Brain pericyte (primary cell): ENCODE measurements at places on chromosomes 16 and 17.
A peak's percentile ranks its signal among the peaks of the same experiment; 100 is the strongest.

DNA sequence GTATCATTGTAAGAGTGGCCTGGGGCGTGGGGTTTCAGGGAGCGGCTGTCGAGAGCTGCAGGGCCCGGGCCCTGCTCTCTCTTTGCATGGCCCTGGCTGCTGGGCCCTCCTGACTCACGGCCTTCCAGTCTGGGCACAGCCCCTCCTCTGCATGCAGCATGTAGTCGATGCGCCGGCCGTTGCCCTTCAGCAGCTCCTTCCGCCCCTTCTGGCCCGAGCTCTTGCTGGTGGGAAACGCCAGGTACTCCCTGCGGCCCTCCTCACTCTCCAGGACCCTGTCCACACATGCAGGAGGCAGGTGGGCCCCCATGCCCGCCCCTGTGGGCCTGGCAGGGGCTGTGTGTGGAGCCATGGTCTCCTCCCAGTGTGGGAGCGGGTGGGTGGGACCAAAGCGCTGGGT lies 50.7 kb downstream of the PRMT7 start:
- no peak for DNase-seq

DNA sequence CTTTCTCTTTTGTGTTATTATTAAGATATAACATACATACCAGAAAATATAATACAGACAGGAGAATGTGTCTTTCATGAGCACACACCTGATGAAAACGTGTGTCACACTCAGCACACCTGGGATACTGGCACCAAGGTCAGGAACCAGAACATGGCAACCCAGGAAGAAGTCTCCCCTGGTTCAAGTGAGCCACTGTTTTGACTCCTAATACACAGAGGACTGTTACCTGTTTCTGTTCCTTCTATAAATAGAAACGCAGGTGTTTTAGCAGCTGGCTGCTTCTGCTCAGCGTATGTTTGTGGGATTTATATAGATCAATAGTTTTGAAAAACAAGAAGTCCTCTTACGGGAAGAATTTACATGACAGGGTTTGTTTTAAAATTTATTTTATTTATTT lies 3.5 kb downstream of the SEC14L1 start:
- DNase-seq, result no peak

- DNase-seq, result no peak
Observed at GRCh38 chr16:23843143-23843542, 7.4 kb downstream of the PRKCB start.

DNA sequence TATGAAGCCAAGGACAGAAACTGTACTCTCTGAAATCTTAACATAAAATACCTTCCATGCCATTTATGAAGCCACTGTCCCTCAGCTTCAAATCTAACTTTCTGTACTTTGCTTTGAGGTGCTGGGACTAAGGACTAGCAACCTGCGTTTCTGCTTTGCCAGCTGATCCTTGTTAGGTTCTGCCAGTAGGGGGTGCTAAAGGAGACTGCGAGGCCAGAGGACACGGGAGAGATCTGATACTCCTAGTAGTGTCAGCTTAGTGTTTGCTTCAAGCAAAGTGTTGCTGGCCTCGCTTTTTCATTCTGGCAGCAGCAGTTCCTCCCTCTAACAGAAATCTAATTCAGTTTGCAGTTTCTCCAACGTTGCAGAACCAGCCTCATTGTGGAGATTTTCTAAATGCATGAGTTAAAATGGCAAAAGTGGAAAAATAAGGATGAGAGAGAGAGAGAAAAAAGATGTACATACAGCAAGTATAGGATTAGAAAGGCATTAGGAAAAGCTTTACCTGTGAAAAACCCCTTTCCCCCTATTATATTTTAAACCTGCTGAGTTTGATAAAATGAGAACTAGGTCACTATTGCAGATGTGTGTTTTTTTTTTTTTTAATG lies 297.5 kb downstream of the CA10 start:
- no peak for DNase-seq

GRCh38 chr16:15701975-15702970 lies 52.2 kb downstream of the NDE1 start:
- DNase-seq, result no peak

GRCh38 chr17:78180083-78180482 lies 6.8 kb downstream of the TK1 start:
- DNase-seq, result peak; percentile 38

GRCh38 chr16:50505714-50506542 lies 42.3 kb upstream of the NKD1 start:
- DNase-seq, result no peak

DNA sequence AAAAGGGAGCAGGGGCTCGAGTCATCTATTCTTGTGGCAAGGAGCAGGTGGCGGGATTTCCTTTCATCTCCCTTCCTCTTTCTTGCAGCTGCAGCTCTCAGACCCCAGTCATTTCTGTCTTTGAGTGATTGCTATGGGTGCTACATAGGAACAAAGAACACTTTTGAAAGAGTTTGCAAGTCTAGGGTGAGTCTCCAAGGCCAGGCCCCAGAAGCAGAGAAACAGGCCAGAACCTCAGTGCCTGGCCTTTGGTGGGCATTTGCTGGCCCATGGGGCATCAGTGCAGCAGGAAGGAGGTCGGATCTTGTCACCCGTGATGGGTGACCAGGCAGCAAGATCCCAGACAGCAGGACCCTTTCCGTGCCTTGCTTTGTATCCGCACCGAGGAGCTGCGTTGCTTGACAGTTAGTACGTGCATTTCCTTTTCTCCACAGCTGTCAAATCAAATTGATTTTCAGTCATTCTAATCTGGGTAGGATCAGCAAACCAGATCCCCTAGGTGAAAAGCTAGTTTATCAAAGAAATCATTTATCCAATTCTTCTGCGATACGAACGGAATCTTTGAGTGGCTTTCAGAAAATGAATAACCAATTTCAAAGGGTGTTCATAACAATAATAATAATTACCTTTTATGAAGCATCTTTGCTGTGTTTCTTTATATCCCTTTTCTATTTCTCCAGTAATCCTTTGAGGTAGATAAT lies 244.6 kb upstream of the MAF start:
- DNase-seq, result no peak
